ENCODE measurements at places on chromosomes 7 and 10.

GRCh38 chr10:61478621-61479312 is 25.6 kb upstream of the TMEM26 start:
- DNase-seq: no peak

GRCh38 chr7:23474829-23475575 is 4.7 kb upstream of the IGF2BP3 start:
- DNase-seq: no peak

DNA sequence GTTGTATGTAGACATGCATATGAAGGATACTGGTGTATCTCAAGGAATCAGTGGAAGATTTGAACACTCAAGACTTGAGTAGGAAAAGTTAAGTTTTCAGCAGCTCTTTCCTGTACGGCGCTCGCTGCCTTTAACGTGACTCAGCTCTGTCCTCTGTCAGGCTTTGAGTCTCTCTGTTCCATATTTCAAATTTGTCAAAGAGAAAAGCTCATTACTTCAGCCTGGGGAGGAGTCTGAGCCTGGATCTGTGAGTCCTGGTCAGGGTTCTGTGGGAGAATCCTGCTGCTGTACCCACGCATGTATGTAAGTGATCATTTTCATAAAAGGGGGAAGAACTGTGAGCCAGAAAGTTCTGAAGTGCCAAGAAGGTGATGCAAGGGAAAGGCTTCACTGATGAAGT is 13.8 kb upstream of the MPP7 start:
- DNase-seq: no peak

- DNase-seq: peak; percentile 23
Observed at GRCh38 chr10:12902135-12902572, 99.4 kb downstream of the CCDC3 start.

- DNase-seq: no peak
Observed at GRCh38 chr10:12943425-12943824, 58.1 kb downstream of the CCDC3 start.

DNA sequence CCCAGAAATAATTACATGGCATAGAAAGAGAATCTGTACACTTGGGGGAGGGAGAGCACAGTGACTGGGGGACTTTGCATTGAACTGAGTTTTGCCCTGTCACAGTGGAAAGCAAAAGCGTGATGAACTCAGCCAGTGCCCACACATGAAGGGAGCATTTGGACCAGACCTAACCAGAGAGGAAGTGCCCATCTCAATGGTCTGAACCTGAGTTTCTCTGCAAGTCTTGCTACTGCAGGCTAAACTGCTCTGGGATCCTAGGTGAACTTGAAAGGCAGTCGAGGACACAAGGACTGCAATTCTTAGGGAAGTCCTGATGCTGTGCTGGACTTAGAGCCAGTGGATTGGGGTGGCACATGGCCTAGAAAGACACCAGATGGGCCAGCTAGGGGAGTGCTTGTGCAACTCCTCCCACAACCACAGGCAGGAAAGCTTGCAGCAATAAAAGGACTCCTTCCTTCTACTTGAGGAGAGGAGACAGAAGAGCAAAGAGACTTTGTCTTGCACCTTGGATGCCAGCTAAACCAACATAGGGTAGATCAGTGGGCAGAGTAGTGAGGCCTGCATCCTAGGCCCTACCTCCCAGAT is 259.0 kb downstream of the GRM8 start:
- DNase-seq: no peak

DNA sequence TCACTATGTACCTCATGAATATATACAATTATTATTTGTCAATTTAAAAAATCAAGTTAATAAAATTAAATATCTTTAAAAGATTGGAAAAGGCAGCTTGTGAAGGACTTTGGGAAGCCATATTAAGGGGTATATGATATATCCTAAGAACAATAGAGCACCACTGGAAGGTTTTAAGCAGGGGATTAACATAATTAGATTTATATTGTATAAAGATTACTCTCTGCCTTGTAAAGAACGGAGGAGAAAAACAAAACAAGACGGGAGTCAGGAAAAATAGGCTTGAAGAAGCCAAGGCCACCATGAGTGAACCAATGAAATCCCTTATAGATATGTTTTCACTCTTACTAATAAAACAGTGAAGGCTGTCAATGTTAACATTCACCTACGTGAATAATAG is 11.1 kb upstream of the CNNM1 start:
- DNase-seq: no peak

DNA sequence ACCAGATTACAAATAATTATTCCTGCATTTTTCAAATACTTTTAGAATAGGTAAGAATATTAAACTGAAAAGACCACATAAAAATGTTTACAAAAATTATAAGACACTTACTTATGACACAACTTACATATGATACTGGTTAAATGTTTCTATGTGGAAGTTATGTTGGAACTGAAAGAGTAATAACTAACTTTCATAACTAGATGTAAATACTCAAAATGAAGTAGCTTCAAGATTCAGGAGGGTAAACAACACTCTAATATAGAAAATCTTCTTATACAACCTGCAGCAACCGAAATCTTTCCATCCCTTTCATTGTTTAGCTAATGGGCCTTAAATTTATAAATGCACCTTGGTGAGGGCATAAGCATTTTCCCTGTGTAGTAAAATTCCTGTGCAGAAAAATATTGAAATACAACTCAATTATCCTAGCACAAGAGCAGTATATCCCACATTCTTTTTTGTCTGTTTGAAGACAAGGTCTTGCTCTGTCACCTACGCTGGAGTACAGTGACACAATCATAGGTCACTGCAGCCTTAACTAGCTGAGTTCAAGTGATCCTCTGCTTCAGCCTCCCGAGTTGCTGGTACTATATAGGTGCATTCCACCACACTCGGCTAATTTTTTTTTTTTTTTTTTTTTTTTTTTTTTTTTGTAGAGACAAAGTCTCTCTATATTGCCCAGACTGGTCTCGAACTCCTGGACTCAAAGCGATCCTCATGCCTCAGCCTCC is 14.8 kb upstream of the RNF148 start:
- no peak for DNase-seq

GRCh38 chr7:155495440-155496248 is 37.7 kb downstream of the EN2 start:
- no peak for DNase-seq

DNA sequence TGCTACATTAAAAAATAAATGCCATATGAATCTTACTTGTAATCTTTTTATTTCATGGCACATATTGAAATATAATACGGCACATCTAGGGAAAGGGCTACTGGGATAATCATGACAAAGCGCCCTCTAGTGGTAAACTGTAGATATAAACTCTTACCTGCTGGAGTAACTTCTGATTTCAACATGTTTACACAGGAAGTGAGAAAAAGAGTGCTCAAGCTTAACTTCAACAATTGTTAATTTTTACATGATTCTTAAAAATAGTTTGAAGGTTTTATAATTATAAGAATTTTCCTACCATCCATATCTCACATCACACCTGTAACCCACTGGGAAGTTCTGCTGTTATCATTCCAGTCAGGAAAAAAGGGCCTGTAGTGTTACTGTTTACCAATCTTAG is 2.0 kb upstream of the HEPACAM2 start:
- DNase-seq: peak; percentile 74

- DNase-seq: no peak
Observed at GRCh38 chr10:117001144-117001543, 3.8 kb downstream of the SHTN1 start.

- peak; percentile 8 for DNase-seq
Observed at GRCh38 chr10:81251457-81252115, 623.4 kb upstream of the NRG3 start.

DNA sequence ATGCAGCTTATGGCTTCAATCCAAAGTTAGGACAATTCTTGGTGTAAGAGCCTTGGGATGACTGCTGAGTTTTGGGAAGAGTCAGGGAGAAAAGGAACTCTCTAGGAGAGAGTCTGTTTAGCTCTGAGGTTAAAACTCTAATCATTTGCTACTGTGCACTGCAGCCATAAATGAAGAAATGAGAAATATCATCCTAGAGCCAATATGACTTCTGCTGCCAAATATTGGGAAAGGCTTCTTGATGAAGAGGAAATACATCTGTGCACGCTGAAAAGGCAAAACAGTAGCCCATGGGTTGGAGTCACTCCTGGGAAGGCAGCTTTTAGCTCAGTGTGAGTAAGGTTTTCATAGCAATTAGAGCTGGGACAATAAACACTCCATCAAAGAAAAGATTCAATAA is 308.8 kb downstream of the SFMBT2 start:
- no peak for DNase-seq

DNA sequence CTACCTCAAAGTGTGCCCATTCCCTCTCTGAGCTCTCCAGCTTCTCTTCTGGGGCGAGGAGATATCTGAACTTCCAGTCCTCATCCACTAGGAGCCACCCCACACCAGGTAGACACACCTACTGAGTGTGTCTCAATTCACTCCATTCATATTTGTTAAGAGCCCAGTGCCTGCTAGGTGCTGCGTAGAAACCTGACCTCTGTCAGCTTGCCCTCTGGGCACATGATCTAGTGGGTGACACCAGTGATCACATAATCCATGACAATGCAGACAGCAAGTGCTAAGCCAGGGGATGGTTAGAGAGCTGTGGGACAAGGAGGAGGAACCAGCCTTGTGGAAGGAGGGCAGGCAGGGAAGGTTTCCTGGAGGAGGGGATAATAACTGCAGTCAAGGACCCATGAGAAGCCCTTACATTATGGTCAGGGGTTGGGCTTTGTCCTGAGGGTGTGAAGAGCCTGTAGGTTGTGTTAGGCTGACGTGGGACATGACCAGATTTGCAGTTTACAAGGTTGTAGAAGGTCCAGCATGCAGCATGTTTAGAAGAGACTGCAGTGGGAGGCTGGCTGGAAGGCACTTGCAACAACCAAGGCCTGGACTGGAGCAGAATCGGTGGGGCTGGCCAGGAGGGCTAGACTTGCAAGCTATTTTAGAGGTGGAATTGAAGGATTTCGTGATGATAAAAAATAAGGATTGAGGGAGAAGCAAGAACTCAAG is 81.8 kb downstream of the COL13A1 start:
- DNase-seq: peak; percentile 58

DNA sequence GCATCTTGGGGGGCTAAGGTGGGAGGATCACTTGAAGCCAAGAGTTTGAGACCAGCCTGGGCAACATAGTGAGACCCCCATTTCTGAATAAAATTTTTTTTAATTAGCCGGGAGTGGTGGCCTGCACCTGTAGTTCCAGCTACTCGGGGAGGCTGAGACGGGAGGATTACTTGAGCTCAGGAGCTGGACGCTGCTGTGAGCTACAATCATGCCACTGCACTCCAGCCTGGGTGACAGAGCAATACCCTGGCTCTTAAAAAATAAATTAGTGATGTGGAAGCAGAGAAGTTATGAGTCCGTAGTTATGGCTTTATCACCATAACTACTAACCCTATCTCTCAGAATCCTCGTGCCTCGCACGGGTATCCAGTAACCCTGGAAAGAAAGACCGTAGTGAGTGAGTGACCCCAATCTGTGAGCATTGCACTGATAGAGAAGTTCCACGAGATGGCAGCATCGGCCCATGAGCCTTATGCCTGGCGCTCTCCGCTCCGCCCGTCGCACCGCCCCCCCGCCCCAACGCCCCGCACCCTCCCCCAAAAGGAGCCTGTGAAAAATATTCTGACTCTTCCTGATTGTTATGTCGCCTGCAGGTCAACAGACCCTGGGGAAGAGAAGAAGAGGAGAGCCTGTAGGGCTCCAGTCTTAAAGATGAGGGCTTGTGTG is 4.9 kb upstream of the SLC29A3 start:
- peak; percentile 71 for DNase-seq

GRCh38 chr10:68224810-68225209 is 7.1 kb downstream of the ATOH7 start:
- DNase-seq: no peak

- no peak for DNase-seq
Observed at GRCh38 chr10:35888400-35888799, 246.3 kb upstream of the FZD8 start.

- no peak for DNase-seq
Observed at GRCh38 chr10:34506786-34507185, 308.3 kb downstream of the PARD3 start.

- no peak for DNase-seq
Observed at GRCh38 chr10:93475871-93476270, 6.3 kb downstream of the MYOF start.

GRCh38 chr10:103480521-103480920 is 1.5 kb upstream of the CALHM3 start:
- no peak for DNase-seq

All from NCI-H510A treated with DMSO at 0.1 percent for 48 hours (cell line).